Stimulated activated CD4-positive, alpha-beta T cell treated with anti-CD3 and anti-CD28 coated beads, TNF-alpha, amount 100 ng/mL, for 1 hour (primary cell): ENCODE measurements at places on chromosomes 3 and 15.

DNA sequence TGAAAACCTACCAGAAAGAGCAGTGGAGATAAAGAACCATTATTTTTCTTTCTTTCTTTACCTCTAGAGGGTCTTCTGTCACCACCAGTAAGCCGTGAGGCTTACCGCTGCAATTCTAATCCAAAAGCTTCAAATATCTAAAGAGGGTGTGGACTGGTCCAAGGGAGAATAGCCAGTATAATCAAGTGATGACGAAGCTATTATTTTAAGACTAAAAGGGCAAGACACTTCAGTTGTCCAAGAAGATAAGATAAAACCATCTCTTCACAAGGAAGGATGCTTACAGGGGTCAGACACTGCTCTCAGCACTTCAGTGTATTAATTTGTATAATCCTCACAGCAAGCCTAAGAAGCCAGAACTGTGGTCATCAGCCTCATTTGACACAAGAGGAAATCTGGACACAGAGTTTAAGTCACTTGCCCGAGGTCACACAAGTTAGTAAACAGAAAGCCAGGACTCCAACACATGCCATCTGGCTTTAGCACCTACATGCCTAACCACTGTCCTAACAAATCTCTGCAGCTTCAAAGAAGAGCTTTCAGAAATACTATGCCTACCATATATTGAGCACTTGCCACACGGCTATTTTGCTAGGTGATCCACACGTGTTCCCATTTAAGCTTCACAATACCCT is 14.6 kb downstream of the HDC start:
- DNase-seq, result no peak

- DNase-seq, result no peak
These were observed 74.3 kb upstream of the TSEN2 start for GRCh38 chr3:12409684-12410596.

DNA sequence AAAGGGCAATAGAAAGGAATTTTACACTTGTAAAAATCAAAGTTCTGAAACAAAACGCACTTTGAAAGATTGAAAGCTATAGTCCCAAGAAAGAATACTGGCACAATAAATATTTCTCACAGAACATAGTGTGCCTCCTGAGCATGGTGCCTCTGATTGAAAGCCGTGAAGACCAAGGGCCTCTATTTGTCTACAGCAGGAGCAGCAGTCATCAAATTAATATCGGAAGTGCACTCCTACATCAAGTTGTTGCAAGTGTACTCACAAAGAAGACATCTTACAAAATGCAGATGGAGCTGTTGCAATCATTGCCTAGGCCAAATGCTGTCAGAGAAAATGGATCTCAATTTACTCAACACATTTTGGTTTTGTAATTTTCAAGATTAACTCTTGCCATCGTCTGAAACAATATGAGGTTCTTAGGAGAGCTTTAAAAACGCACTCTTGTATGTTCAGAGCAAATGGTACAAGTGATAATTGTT is 9.2 kb upstream of the WDR49 start:
- no peak for DNase-seq

- no peak for DNase-seq
These were observed 251.0 kb upstream of the ICE2 start for GRCh38 chr15:60729850-60730458.

- DNase-seq, result no peak
These were observed 24.2 kb downstream of the WDR93 start for GRCh38 chr15:89714775-89715174.

DNA sequence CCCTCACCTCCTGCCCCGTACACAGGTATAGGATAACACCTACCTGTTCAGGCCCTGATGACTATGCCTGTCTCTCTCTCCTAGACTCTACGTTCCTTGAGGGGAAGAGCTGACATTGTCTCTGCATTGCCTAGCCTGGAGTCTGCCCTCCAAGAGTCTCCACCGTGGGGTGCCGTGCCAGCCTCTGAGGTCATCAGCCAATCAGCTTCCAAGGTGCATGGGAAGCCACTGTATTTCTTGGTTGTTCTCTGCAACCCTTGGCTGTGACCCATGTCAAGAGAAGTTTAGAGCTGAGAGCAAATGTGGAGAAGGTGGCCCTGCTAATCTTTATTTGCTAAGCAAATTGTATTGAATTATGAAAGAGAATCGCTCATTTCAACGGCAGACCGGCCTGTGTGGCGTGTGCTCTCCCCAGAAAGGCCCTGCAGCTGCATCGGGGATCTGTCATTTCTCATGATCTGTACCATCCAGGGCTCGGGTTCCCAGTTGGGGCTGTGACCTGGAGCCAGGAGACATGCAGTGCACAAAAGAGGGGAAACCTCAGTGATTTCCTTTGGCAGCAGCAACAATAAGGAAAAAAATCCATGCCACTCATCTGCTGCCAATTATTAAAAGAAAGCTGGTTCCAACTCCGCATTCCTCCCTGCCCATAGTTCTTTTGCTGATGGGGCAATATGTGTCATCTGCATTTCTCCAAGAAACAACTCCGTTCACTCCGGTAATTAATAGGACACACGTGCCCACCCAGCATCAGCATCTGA is 182.2 kb downstream of the MEGF11 start:
- no peak for DNase-seq

- DNase-seq, result no peak
These were observed 795 bp upstream of the MYNN start for GRCh38 chr3:169772305-169772896.

DNA sequence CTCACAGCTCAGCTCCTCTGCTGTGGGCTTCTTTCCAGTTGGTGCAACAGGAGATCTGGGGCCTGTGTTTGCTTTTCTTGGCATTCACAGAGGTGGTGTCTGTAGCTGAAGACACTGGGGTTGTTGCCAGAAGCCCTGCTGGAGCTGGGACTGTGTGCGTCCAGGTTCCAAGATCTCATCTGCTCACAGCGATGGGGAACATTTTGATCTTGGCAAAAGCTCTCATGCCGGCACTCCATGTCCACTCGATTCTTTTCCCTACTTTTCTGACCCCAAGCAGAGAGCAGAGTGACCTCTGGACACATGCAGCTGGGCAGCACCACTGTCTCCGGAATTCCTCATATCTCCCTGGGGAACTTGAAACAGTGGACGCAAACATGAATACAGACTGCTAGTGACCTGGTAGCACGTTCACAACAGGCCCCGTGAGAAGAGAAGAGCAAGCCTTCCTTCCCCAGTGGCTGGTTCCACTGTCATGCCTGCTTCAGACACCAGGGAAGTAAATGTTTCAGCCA is 36.1 kb upstream of the MECOM start:
- no peak for DNase-seq

DNA sequence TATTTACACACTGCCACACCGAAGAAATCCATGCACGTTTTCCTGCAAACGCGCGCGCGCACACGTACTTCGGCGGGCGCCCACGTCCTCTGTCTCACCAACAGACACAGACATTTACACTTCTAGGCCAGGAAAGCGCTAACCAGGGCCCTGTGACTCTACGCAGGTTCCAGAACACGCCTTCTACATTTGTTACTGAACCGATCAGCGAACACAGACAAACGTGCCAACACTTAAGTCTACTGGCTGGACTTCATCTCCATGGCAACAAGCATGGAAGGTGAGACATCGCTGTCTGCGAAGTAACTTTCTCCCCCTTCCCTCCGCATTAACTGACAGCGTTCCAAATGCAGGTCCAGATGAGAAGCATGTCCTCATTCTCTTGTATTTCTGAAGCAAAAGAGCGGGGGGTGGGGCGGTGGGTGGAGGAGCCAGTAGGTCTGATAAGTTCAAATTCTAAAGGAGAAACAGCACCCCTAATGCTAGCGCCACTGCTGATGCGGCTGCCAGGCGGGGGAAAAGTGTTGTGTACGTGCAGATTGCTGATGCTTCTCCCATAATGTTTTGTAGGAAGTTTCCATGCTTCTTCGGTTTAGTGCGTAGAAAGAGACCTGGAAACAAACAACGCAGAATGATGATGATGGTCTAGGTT is at the start of gene CTXN2:
Gene CTXN2, plus strand, starts transcription at position 92 of the 652 bp plus-strand sequence. CDS start 9,636 bp downstream, outside the sequence.
- DNase-seq, result no peak

- no peak for DNase-seq
These were observed 524 bp downstream of the IGF1R start for GRCh38 chr15:98648654-98649471.

- DNase-seq, result no peak
These were observed 46.1 kb downstream of the C2CD4A start for GRCh38 chr15:62112616-62113593.

DNA sequence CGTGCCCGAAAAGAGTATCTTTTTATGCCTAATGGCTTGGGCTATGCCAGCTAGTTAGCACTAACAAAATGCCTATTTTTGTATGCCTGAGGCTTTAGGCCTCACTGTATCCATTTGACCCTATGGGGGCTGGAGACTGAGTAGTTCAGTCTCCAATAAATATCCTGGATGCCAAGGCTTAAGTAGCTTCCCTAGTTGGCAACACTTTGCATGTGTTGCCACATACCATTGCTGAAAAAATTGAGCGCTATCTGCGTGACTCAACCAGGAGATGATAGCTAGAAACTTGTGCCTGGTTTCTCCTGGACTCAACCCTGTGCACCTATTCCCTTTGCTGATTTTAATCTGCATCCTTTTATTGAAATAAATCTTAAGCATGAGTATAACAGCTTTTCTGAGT is 58.4 kb upstream of the ATP2C1 start:
- DNase-seq, result no peak

GRCh38 chr3:13580256-13581023 is 31.5 kb downstream of the FBLN2 start:
- DNase-seq, result no peak

GRCh38 chr3:53597136-53597915 is 102.9 kb downstream of the CACNA1D start:
- no peak for DNase-seq

DNA sequence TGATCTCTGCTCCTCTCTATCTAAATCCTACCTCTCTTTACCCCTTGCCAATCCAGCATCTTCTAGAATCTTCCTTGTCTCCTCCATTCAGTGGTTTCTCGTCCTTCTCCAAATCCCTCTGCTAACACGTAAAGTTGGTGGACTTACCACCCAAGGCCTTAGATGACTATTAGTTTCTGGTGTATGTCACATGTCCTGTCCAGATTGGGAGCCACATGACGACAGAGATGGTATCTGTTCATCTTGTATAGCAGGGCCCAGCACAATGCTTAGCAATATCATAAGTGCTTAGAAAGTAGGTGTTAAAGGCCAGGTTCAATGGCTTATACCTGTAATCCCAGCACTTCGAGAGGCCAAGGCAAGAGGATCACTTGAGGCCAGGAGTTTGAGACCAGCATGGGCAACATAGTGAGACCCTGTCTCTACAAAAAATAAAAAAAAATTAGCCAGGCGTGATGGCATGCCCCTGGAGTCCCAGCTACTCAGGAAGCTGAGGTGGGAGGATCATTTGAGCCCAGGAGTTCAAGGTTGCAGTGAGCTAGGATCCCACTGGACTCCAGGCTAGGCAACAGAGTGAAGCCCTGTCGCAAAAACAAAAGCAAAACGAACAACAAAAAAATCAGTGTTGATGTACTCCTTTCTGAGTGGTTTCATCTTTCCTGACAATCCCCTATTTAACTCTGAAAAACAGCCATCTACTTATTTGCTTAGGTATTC is 81.8 kb downstream of the HMG20A start:
- no peak for DNase-seq

DNA sequence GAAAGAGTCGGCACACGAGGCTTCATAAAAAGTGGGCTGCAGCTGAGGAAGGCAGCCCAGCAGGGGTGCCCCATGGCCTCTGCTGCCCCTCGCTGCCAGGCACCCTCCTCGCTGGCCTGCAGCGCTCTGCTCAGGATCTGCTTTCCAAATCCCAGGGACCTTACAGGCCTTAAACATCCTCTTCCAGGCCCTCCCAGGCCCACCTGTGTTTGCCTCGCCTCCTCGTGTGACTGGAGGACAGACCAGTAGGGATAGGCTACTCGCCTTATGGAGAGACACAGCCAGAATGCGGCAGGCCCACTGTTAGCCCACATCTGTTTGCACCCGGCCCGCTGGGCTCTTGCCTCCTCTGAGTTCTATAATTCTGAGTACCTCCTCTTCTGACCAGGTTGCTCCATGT is 124.5 kb upstream of the PLXNA1 start:
- no peak for DNase-seq

DNA sequence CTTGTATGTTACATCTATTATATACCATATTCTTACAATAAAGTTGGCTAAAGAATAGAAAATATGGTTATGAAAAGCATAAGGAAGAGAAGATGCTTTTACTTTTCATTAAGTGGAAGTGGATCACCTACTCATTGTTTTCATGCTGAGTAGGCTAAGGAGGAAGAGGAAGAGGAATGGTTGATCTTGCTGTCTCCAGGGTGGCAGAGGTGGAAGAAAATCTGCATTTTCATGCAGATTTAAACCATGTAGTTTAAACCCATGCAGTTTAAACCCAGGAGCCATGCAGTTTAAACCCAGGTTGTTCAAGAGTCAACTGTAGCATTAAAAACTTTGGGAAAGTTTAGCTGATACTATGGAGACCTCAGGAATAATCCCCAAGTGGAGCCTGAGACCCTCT is 214.8 kb upstream of the NAALADL2 start:
- no peak for DNase-seq
